ENCODE measurements at places on chromosomes 11 and 22. TPM values are rescaled to one million over a fixed set of nuclear protein-coding genes. Genes with fewer than 3 reads are reported as not detected.

- peak; percentile 52 for DNase-seq
Measured at GRCh38 chr22:44129619-44129976, 51.1 kb upstream of the PARVG start.

Gene ADAMTS15
- total RNA-seq, result 1.1 TPM

DNA sequence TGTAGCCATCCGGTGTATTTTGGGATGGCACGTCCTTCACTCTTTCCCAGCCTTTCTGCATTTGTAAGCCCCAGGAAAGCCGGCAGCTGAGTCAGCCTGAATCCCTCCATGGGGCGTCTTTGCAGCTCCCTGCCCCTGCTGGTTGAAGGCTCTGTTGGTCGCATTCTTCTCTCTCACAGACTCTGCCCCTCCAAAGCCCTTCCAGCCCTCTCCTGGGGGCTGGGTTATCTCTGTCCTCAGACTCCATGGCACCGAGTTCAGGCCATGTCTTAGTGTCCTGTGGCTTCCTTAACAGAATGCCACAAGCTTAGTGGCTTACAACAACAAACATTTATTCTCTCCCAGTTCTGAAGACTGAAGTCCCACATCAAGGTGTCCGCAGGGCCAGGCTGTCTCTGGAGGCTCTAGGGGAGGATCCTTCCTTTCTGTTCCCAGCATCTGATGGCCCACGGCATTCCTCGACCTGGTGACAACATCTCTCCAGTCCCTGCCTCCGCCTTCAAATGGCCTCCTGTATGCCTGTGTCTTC, 62.2 kb downstream of the BCR start:
- peak; percentile 86 for DNase-seq

GRCh38 chr11:911031-911889, 650 bp upstream of the CHID1 start:
- peak; percentile 91 for DNase-seq

DNA sequence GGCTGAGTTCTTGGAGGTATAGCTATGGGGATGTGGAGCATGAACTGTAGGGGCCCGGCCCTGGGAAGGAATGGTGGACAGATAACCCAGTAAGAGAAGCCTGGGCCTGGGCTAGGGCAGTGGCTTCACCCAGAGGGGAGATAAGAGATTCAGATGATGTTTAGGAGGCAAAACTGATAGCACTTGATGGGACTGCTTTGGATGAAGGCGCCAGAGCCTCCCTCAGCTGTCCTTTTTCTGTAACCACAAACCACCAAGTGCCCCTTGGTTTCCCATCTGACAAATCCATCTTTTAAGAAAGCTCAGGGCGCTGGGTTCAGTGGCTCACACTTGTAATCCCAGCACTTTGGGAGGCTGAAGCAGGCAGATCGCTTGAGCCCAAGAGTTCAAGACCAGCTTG, 23.4 kb downstream of the RELT start:
- DNase-seq, result no peak

Gene EXPH5
- 1.2 TPM for total RNA-seq

GRCh38 chr11:70597751-70598625, 199.7 kb downstream of the CTTN start:
- DNase-seq, result no peak

- peak; percentile 90 for DNase-seq
Measured at GRCh38 chr11:75563978-75564552, 2.0 kb downstream of the SERPINH1 start.

DNA sequence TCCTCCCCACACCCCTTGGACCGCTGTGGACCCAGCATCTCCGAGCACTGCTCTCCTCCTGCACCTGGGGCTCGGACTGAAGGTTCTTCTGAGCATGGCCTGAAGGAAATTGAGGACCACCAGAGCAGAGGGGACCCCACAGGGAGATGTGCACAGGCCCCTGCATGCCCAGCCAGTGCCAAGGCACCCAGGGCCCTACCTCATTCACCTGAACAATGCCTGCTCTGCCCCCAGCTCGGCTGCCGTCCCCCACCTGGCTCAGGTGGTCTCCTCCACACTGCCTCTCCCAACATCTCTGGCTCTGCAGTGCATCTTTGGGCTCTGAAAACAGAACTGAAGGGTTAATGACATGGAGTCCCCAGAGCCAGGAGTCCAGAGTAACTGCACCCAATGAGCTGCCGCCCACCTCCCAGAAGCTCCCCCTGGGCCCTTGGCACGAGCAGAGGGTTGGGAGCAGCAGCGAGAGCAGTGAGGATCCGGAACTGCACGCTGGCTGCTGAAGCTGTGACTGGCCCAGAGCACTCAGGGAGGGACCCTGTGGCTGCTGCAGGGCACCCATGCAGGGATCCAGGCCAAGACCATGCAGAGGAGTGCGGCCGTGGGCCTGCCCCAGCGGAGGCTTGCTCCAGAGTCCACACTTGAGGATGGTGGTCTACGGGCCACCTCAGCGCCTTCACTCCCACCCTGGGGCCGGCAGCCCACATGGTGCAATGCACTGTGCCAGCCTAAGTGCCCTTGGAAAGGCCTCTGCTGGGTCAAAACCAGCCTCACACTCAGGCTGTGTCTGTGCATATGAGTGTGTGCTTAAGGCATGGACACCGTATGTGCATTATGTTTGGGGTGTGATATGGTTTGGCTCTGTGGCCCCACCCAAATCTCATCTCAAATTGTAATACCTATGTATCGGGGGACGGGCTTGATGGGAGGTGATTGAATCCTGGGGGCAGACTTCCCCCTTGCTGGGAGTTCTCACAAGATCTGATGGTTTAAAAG, 686.1 kb downstream of the TBC1D22A start:
- no peak for DNase-seq

Gene MFRP
- total RNA-seq, result not detected

DNA sequence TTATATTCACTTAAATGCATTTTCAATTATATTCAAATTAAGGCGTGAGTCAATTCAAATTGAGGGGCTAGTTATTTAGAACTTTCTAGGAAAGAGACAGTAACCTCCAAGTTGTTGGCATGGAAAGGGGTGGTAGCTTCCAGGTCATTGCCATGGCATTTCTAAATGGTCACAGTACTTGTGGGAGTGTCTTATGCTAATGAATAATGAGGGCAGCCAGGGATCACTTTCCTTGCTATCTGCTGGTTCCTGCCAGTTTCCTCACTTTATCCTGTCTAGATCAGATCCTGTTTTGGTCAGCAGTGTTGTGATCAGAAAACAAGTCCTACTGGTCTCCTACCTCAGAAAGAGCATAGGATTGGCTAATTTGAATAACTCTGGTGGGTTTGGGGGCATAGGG, 21.8 kb upstream of the RNASEH2C start:
- no peak for DNase-seq

Gene TRPM5
- total RNA-seq, result not detected

DNA sequence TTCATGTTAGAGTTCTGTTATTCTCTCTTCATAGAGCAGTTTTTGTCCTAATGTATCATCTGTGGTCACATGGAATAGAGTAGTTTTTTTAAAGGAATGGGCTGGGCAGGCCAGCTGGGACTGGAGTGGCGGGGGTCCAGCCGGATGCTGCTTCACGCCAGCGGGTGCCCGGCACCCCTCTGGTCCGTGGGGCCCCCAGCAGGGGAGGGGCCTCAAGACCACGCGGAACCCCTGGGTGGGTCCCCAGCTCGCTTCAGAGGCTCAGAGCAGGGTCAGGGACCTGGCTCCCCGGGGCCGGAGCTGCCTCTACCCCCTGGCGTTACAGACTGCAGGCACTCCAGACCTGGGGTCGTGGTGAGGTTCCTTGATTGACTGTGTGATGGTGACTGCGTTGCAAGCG, 159.1 kb upstream of the HSD17B12 start:
- no peak for DNase-seq

Gene SEPTIN5
- total RNA-seq, result 28.4 TPM

DNA sequence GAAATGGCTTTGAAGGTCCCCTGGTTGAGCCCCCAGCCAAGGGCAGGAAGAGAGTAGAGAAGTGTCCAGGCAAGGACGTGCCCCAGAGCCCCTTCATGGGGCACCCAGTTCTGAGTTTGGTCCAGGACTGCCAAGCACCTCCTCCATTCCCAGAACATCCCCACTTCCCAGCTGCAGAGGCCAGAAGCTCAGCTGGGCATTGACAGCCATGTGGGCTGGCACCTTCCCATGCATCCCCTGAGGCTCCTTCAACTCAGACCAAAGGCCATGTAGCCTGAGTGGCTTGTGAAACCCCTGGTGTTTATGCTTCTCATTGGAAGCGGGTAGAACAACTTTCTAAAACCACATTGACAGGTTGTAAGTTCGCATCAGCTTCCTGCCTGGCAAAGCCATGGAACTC, 789.6 kb downstream of the TBC1D22A start:
- no peak for DNase-seq

Gene GLYAT
- total RNA-seq, result not detected

DNA sequence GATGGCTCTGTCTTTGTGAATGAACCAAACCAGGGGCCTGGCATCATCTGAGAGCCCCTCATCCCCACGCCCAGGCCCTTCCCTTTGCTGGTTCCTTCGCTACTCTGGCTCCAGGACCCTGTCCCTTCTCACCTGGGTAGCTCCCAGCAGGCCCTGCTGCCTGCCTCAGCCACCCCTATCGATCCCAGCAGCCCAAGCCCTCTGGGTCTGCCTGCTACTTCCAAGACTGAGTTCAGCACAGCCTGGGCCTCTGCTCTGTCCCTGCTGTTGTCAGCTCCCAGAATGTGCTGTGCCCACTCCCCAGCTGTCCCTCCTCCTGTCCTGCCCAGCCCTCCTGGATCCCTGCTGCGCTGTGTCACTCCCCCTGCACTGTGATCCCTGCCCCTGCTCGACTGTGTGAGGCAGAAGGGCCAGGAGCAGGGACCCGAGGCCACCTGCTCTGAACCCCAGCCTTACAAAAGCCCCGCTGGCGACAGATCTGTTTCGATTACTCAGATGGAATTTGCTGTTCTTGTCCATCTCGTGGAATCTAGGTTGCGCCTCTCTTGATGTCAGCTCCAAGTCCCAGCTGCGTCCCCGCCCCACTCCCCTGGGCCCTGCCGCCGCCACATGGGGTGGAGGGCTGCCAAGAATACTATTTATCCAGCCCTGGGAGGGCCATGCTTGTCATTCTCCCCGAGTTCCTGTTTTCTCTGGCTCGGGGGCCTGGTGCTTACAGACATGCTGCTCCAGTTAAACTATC, 13.0 kb downstream of the MRPL21 start:
- no peak for DNase-seq

DNA sequence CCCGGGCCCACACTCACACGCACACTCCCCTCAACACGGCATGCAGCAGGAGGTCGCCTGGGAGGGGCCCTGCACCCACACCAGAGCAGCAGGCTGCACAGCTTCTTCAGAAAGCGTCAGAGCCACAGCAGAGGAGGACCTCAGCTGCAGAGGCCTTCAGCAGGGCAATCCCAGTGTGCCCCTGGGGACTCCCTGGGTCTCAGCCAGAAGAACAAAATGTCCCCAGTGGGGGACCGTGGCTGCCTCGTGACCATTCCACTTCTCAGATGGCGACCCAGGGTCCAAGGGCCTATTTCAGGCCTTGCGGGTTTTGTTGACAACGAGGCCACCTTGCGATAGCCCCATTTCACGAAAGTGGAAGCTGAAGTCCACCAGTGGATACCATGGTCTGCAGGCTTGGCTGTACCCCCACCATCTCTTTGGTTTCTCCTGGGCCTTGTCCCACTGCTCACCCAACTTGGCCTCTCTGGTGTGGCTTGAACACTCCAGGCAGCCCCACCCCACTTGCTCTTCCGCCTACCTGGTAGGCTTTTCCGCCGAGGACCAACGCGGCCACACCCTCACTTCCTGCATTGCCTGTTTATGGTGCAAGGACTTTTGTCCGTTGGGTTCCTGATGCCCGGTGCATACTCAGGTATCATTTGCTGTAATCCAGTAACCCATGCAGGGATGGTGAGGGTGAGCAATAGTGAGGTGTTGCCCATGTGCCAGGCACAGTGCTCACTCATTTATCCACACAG, 38.1 kb downstream of the MB start:
- no peak for DNase-seq

Gene MRGPRE
- total RNA-seq, result not detected

- DNase-seq, result peak; percentile 66
Measured at GRCh38 chr11:93775289-93775688, 8.8 kb upstream of the MED17 start.

DNA sequence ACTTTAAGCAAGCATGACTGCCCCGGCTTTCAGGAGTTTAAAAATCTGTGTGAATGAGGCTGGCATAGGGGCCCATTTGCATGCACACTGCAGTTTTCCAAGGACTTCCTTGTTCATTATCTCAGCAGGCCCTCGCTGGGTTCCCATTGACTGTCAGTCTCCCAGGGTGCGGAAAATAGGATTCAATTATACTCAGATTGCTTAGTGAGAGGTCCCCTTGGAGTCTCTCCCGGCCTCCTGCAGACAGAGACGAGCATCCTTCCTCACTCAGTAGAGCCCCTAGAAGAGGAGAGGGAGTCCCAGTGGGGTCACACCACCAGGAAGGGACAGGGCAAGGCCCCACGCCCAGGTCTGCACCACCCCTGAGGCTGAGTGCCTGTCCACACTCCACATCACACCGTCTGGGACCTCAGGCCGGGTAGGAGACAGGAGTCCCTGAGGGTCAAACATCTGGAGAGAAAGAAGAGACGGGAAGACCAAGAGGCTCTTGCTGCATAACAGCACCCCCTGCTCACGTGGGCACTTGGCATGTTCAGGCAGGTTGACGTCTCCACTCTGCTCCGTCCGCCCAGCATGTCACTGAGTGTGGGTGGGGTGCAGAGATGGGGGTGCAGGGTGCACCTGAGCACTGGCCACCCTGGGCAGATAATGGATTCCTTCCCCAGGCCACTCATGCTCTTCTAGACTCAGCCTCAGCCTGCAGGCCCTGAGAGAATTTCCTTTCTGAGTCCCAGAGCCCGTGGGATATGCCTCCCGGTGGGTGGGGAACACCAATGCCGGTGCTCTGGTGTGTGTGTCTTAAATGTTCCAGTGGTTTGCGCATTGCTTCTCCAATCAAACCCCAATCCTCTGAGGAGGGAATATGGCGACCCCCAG, 58.8 kb downstream of the MCM5 start:
- DNase-seq, result peak; percentile 45

- DNase-seq, result no peak
Measured at GRCh38 chr22:20206709-20207215, 55.9 kb upstream of the CCDC188 start.

- no peak for DNase-seq
Measured at GRCh38 chr11:79768343-79768742, 327.5 kb upstream of the TENM4 start.

- DNase-seq, result no peak
Measured at GRCh38 chr11:95483339-95483738, 252.3 kb upstream of the SESN3 start.

DNA sequence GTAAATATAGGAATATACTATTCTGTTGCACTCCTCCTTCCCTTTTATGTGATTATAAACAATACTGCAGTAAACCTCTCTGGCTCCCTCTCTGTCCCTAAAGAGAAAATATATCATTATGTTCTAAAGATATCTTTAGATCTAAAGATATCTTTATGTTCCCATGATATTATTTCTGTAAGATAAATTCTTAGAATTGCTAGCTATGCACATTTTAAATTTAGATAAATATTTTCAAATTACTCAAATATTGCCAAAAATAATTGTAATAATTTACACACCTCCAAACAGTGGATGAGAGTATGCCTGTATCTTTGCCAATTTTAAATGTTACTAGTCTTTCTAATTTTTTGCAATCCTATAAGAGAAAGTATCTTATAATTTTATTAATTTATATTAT, 10.3 kb upstream of the DEUP1 start:
- no peak for DNase-seq
